ENCODE measurements at places on chromosomes 12 and 14. TPM values are rescaled to one million over a fixed set of nuclear protein-coding genes. Genes with fewer than 3 reads are reported as not detected.

DNA sequence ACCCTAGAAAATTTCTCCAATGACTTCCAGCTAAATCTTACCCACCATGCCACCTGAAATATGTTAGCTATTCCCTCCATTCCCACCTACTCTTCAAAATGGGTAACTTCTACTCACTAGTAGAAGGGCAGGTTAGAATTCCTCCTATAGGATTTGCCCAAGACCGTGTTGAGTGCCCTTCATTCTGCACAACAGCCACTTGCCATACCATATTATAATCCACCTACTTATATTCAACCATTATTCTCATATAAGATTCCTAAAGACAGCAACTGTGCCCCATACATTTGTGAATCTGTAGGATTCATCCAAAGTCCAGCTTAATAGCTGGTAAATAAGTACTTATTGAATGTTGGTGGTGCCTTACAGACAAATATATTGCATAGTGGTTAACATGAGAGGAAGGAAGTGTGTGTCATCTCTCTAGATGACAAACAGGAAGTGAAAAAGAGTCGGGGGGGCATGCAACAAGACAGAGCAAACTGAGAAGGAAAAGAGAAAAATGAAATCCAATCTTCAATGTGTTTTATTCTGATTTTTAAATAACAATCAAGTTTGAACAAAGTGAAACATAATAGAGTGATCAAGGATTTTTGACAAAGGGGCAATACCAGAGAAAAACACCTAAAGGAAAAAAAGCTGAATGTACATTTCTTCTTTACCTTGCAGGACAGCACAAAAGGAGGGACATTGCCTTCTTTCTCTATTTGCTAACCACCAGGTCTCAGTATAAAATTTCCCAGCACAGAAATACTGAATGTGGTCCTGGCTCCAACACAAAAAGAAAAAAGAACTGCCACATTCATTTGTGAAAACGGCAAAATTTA is 389.3 kb upstream of the USP15 start:
- DNase-seq, result no peak

- DNase-seq, result no peak
Observed at GRCh38 chr12:3980504-3981272, 107.5 kb upstream of the PARP11 start.

GRCh38 chr12:16581416-16581815 is 24.5 kb downstream of the LMO3 start:
- DNase-seq, result no peak

- DNase-seq, result no peak
Observed at GRCh38 chr12:4979737-4980136, 63.9 kb upstream of the KCNA5 start.

- DNase-seq, result no peak
Observed at GRCh38 chr14:63710497-63710896, 17.4 kb downstream of the SGPP1 start.

GRCh38 chr14:105012171-105012985 is 8.5 kb downstream of the CDCA4 start:
- DNase-seq, result no peak

DNA sequence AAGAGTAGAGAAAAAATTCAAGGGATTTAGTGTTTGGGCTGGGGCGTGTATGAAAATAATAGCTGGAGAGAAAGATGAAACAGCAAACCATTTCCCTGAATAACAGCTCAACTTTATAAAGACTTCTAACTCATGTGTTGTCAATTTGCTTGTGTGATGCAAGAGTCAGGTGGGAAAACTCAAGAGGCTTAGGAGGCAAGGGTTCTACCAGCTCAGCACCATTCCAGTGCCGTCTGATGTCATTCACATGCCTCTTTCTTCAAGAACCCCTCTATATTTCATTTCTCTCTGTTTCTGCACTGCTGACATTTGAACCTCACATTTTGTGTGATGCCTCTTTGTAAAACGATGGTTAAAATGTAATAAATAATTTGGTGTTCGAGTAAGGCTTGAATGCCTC is 192.2 kb downstream of the PRKD1 start:
- DNase-seq, result no peak

DNA sequence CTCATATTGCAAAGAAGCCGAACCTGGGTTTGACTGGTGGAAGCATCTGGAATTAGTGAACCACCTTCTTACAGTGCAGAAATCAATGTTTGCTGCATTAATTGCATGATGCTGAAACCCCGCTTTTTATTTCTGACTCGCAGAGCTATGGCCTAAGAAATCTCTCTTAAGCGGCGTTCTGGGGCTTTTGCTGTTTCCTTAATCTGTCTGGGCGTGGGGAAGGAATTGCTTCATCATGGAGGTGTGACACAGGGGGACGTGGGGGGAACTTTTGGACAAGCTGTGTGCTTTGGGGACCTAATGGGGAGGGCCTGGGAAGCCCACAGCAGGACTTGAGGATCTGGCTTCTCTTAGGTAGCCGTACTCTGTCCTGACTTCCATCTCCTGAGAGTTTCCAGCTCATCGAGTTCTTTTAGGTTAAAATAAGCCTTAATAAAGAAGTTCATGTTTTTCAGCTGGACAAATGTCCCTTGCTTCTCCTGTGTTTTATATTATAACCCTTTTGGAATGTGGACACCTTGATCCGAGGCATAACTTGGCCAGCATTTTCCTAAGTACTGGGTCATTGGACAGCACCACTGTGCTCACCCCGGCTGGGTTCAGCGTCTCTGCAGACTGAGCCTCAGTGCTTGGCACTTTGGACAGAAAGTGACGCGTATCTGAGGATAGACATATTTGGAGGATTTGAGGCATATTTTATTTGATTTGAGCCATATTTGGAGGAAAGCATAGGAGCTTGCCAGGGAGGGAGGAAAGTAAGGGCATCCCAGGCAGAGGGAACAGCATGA is 192.1 kb upstream of the MYL2 start:
- DNase-seq, result no peak

DNA sequence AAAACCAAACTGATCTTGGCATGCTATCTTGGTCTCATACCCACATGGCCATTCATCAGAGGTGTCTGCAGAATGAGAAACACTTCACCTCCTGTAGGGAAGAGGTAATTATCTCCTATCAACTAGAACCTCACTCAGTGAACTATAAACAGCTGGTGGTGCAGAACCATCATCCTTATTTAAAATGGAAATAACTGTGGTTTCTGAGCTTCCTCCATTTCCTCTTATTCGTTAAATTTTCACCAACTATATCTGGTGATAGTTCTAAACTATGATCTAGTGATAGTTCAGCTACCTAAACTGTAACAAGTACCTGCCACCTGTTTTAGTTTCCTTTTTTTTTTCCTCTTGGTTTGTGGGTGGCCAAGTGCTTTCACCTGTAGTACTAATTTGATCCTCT is 218.5 kb downstream of the FUT8 start:
- DNase-seq, result no peak

DNA sequence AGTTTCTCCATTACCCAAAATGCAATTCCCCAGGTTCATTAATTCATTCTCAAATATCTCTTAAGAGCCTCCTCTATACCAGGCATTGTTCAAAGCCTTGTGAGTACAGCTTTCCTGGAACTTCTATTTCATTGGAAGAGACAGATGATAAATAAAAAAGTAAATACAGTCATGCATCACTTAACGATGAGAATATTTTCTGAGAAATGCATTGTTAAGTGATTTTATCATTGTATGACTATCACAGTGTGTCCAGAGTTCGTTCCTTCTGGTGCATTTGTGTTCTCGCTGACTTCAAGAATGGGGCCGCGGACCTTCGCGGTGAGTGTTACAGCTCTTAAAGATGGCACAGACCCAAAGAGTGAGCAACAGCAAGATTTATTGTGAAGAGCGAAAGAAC is 66.0 kb downstream of the ANO4 start:
- DNase-seq, result no peak

DNA sequence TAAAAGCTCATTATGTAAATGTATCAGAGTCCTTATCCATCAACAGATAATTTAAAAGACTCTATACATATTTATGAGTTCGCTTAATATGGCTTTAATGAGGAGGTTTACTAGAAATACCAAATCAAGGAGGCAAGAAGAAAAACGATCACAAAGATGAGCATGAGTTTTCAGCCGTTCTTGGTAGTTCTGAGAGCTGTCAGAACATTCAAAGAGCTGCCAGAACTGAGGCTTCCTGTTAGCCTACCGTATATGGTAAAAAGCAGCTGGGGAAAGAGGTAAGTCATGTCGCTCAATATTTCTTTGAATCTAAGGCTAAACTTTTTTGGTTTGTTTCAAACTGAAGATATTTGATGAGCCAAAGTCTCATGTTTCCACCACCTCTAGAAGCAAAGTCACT is 115.3 kb upstream of the PLXNC1 start:
- DNase-seq, result no peak

- DNase-seq, result no peak
Observed at GRCh38 chr12:108459149-108459548, 55.9 kb upstream of the FICD start.

DNA sequence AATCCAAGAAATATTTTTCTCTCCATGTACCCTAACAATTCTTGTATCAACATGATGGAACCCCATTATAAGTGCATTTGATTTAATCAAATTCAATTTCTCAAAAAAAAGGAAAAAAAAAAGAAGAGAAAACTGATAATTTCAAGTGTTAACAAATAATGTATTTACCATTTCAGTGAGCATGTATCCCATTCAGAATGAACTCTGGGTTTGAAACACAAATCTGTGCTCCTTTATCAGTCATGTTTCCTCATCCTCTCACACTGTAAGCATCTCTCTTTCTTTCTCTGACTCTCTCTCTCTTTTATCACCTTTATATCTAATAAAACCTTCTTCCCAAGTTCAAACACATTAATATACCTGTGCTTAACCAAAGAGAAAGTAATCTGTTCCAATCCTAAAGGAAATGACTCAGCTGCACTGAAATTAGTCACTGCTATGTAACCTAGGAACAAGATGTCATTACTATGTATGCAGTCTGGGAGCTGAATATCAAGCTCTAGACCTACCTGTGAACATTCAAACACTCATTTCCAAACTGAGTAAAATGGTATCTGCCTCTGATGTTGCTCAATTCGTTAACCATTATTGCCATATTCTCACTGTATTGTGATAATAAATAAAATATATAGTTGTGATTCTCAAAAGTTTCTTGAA is 135.0 kb upstream of the LRIG3 start:
- no peak for DNase-seq

GRCh38 chr12:41943671-41944070 is 201.0 kb downstream of the GXYLT1 start:
- no peak for DNase-seq

GRCh38 chr14:58770491-58770982 is 132.8 kb downstream of the DACT1 start:
- no peak for DNase-seq

DNA sequence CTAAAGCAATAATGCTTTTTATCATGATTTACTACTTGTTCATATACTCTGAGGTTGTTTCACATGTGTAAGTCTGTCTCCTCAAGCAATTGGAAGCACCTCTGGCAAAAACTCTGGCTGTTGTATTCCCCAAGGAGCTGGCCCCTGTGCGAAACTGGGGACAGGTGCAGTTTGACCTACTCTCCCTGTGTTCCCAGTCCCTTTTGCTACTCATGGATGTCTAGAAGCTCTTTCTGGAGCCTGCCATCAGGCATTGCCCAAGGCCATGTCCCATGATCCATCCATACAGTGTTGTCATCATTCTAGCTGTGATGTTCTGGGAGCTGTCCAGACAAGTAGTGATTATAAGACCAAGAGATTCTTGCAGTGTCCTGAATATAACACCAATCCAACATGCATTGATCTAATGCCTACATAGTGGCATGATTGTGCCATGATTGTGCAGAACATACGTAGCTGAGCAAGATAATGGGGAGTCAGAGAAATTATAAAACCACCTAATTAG is 14.9 kb downstream of the AKAP6 start:
- no peak for DNase-seq

GRCh38 chr12:111309584-111309983 is 59.3 kb downstream of the PHETA1 start:
- DNase-seq, result no peak

- no peak for DNase-seq
Observed at GRCh38 chr14:95293449-95293848, 26.3 kb downstream of the CLMN start.

GRCh38 chr12:75779891-75780496 is 251.6 kb downstream of the PHLDA1 start:
- DNase-seq, result no peak

DNA sequence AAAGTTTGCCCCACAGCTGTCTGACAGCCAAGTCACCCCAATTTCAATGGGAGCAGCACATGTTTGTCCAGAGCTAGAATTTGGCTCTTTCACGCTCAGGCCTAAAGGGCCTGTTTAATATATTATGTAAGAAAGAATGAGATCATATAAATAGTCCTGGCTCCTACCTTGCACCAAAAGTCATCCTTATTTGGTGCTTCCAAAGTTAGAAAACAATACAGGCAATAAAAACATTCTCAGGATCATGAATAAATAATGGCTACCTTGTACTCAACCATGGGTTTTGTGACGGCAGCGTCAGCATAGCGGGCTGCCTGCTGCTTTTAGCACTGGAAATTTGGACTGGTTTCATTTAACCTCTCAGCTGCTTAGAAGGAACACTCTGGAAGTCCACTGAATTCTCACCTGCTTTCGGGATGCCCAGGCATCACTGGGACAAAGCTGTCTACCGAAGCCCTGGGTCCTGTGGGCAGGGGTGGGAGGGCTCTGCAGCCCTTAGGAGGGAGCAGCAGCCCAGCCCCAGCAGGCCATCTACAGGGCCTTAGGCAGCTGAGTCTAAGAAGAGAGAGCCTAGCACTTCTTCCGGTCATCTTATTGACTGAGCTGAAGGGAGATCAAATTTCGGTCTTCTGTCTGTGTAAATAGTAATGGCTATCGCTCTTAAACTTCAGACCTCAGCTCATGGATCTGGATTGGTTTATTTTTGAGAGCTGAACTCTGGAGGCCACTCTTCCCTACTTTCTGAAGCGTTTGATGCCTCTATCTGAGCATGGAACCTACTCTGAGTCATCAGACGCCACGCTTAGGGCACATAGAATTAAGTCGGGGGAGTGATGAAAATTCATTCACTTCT is 106.5 kb downstream of the SAMD4A start:
- peak; percentile 51 for DNase-seq

Gene RASAL1
- total RNA-seq, result 5.4 TPM

Gene SDR9C7
- total RNA-seq, result not detected

Gene CLEC1B
- not detected for total RNA-seq

Gene HELB
- 11.9 TPM for total RNA-seq

Gene ZNF384
- total RNA-seq, result 30.2 TPM

Gene A2ML1
- 6.0 TPM for total RNA-seq

Gene KRT85
- total RNA-seq, result not detected
